NCI-H226 (cell line): ENCODE measurements at places on chromosomes 3 and 15.

DNA sequence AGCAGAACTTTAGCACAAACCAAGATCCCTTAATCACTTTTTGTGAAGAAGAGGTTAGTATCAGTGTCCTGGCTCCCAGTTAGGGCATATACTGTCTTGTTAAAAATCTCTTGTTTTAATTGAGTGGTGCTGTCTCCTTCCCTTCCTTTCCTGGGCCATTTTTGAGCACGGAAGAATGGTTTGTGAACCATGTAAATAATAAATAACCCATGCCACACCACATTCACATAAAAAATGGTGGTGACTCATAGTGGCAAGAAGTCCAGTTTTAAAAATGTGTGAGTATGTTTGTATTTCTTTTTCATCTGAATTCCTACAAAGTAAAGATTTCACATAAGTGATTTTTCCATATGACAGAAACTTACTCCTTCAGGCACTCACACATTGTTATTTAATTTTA, 59.1 kb upstream of the SPRED1 start:
- no peak for DNase-seq

GRCh38 chr3:132417695-132418411, 551 bp downstream of the DNAJC13 start:
- peak; percentile 63 for DNase-seq

GRCh38 chr3:157463816-157464215, 27.2 kb downstream of the PTX3 start:
- no peak for DNase-seq

DNA sequence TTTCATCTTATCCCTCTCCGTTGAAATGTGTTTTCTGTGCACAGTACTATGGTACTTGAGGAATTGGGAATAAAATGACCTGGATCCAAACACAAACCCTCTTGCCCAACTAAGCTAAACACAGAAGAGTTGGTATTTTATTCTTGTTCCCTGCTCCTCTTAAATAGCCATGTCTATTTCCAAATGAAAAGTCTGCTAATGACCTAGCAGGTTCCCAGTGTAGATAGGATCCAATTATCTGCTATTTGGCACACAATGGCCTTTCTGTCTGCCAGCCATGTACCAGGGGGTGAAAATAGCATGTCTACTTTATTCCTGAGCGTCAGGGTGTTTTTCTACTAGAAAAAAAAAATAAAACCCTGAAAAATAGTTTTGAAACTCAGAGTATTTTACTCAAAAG, 657.0 kb upstream of the NAALADL2 start:
- DNase-seq = no peak

- DNase-seq = peak; percentile 87
These were observed 38.0 kb downstream of the SHC4 start for GRCh38 chr15:48925714-48926223.

DNA sequence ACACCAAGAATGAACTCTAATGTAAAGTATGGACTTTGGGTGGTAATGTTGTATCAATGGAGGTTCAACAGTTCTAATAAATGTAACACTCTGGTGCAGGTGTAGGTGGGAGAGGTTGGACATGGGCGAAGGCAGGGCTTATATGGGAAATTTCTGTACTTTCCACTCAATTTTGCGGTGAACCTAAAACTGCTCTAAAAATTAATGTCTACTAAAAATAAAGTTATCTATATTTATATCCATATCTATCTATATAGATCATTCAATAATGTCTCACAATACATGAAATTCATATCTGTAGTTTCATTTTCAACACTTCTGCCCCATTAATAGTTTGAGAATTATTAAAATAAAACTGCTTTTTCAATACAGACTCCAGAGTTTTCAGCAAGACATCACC, 49.3 kb downstream of the CD200R1 start:
- no peak for DNase-seq

DNA sequence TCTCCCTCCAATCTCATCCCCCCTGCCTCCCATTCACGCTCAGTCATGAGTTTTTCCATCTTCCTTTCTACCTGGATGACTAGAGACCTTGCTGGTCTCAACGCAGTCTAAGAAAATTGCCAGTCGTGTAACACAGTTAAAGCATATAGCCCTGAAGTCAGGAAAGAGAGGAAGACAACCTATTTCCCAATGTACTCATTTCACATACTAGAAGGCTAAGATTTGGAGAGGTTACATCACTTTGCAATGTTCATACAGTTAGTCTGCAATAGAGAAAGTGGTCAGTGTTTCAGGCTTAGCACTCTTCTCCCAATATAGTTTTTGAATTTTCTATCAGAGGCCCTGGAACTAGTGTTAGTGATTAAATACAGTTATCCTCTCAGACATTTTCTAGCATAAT, 278.6 kb downstream of the EDEM1 start:
- no peak for DNase-seq

- no peak for DNase-seq
These were observed 467.7 kb downstream of the GABRG3 start for GRCh38 chr15:27438403-27439375.

DNA sequence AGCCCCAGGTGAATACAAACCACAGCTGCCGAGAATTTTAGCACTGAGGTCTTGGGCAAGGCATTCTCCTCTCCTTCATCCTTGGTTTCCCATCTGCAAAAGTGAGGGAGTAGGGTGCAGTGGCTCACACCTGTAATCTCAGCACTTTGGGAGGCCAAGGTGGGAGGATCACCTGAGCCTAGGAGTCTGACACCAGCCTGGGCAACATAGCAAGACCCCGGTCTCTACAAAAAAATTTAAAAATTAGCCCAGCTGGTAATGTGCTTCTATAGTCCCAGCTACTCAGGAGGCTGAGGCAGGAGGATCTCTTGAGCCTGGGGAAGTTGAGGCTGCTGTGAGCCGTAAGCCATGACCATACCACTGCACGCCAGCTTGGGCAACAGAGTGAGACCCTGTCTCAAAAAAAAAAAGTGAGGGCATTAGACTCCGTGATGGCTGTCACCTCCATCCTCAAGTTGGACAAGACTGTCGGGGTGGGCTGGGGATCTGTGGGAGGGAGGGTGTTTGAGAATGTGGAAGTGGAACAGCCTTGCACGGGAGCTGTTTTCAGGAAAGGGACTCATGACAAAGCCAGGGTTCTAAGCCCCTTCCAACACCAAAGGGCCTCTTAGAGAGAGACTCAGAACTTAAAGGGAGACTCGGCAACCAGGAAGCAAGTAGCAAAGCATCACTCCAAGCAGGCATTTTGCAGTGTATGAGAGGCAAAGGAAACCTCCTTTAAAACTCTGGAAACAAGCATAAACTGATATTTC, 46.0 kb upstream of the FURIN start:
- DNase-seq = no peak

GRCh38 chr3:105842943-105843342, 25.9 kb downstream of the CBLB start:
- DNase-seq = no peak

GRCh38 chr3:124834723-124835718, 52.1 kb downstream of the ITGB5 start:
- DNase-seq = peak; percentile 61
